ENCODE measurements at places on chromosomes 11 and 22.

GRCh38 chr22:33542153-33542552, 378.1 kb downstream of the LARGE1 start:
- DNase-seq, result no peak

DNA sequence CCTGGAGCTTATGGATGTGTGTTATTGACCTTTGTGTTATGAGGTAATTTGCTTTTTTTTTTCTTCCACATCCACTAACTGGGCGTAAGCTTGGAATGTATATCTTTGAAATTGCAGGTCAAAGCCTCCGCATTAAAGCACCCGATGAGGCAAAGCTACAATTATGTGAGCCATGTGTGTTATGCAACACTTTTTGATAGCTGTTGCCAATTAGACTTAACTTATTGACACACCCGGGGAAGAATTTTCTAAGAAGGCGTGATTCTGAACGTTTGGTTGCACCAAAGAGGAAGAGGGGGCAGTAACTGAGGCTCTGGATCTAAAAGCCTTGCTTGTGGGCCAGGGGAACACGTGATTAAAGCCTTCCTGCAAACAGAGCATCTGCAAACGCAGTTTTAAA, 610 bp upstream of the TEX12 start:
- DNase-seq, result no peak

DNA sequence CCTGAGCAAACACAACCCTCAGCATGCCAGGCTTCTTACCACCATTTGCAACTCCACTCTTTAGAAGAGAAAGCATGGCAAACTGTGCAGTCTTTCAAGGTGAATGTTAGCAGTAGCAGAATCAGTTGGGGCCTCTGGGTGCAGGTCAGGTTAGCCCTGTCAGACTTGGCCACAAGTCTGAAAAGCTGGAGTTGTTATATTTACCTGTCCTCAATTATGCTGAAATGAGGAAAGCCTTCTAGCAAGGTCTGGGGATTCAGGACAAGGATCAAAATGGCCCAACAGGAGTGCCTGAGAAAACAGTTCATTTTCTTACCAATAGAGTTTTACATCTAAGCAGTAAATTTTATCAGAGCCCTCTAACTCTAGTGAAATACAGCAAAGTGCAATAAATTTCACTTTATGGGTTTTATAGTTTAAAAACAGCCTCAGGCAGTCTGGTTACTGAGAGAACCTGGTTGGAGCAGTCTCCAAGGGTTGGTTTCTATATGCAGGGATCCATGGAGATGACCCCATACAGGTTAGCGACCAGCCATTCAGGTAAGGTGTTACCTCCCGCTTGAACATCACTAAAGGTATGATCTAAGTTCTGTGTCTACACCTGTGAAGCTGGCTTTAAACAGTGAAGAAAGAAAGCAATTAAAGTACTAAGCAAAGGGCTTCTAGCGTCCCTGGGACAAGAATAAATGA, 212.5 kb upstream of the MPPED2 start:
- DNase-seq, result no peak

DNA sequence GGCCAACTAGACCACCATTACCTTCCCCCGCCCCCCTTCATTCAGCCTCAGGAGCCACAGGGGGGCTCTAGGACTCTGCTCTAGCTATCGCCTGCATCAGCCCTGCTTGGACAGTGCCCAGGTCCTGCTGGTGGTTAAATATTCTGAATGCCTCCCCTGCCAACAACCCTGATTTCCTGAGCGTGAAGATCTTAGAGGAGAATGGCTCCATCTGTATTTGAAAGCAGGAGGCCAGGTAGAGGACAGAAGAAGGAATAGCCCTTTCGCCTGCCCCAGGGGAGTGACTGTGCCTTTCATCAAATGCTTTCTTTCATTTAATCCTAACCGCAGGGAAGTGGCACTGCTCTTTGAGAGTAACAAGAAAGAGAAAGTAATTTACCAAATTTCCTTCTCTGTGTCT, 69.2 kb downstream of the ISX start:
- DNase-seq, result no peak

- DNase-seq, result no peak
Measured at GRCh38 chr11:119366690-119367620, 14.5 kb downstream of the USP2 start.

- no peak for DNase-seq
Measured at GRCh38 chr11:43922744-43923405, 19.6 kb upstream of the C11orf96 start.

- no peak for DNase-seq
Measured at GRCh38 chr11:235609-235996, 539 bp downstream of the SIRT3 start.

- DNase-seq, result no peak
Measured at GRCh38 chr11:70000228-70000627, 77.9 kb upstream of the ANO1 start.

GRCh38 chr22:46829941-46830715, 67.7 kb downstream of the TBC1D22A start:
- DNase-seq, result no peak

- no peak for DNase-seq
Measured at GRCh38 chr11:126570489-126570888, 215.0 kb downstream of the ST3GAL4 start.

GRCh38 chr11:69992943-69993694, 85.0 kb upstream of the ANO1 start:
- no peak for DNase-seq

- no peak for DNase-seq
Measured at GRCh38 chr11:44364596-44364995, 54.7 kb upstream of the ALX4 start.

DNA sequence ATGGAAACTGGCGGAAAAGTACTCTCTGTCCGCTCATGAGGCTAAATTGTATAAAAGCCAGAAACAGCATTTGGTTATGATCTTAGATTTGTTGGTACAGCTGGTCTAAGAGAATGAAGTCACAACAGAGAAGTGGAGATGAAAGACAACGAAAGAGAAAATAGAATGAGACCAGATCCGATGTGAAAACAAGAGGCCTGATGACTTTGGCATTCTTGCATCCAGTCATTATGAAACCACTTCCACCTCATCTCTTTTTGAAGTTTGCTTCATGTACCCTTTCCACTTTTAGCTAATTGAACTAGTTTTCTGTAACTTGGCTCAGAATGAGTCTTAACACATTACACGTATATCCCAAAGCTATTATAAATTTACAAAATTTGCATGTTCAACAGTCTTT, 1431.7 kb downstream of the LRRC4C start:
- DNase-seq, result no peak

DNA sequence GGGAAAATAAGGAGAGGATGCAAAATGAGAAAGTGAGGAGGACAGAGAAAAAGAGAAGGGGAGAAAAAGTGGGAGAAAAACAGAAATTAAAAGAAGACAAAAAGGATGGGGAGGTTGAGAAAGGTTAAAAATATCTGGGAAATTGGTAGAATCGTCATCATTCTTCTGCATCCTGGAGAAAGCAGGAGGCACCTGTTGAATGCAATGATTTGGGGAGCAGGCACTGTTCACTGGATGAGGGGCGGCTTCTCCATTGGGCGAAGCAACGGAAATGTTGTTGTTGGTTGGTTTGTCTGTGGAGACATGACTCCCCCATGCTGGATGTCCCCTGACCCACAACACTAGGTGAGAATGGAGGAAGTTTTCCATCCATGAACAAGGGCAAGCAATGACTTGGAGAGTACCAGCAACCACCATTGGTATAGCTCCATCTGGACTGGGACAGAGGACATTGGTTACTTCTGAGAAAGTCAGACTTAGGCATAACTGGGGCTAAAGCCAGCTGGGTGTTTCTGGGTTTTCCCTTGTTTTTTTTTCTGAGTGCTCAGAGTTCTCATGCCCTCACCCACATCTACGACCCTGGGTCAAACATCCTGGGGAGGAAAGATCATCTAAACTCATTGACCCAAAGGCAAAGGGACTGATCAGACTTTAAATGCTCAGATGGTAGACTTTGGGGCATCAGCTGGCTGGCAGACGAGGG, 11.9 kb upstream of the CD44 start:
- no peak for DNase-seq

GRCh38 chr11:75475767-75476650, 43.0 kb upstream of the KLHL35 start:
- peak; percentile 55 for DNase-seq

- DNase-seq, result no peak
Measured at GRCh38 chr11:109769858-109770257, 323.3 kb upstream of the ZC3H12C start.

DNA sequence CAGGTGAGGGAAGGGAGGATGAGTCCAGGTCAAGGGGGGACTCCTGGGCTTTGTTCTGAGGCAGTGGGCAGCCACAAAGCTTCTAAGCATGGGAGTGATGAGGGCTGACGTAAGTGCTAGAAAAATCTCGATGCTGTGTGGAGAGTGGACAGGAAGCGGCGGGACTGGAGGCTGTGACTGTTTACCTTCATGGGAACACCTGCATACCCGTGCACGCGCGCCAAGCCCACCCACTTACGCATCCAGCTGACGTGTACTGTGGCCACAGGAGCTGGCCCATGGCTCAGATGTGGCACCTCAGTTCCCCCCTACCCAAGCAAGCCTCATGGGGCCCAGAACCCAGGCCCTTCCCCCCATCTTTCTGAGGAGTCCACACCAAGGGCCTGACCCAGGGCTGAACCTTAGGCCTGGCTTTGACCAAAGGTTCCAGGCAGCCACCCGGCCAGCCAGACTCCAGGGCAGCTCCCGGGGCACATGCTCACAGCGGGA, 14.0 kb downstream of the MYRF start:
- peak; percentile 38 for DNase-seq

GRCh38 chr11:44832452-44832851, 105.7 kb downstream of the TSPAN18 start:
- DNase-seq, result no peak

DNA sequence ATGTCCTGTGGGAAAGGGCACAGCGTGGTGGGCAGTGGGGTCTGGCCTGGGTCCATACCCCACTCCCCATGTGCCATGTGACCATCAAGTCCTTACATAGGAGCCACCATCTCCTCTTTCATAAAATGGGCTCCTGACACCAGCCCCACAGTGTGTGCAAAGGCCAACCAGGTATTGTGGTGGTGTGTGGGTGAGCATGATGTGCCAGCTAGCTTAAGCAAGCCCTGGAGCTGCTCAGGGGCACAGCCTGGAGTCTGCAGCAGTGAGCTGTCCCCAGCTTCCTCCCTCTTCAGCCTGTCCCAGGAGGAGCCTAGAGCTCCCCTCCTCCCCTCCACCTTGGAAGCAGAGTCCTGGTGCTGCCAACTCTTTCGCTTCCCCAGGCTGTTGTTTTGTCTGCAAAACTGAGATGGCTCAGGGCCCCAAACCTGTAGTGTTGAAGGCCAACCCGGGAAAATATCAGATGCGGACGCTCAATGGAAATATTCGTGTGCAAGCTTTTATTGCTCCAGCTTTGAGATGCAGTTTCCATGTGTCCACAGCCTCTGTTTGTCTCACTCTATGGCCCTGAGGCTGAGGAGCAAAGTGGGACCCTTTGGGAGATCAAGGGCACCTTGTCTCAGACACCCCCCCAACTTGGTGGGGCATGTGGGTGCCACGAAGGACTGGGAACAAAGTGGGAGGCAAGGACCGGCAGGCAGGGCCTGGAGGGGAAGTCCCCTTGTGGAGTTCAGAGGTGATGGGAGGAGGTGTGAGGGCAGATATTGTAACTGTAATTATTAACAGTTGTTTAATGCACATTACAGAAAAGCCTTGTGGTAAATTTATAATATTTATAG, 92.6 kb downstream of the CTTN start:
- DNase-seq, result no peak

DNA sequence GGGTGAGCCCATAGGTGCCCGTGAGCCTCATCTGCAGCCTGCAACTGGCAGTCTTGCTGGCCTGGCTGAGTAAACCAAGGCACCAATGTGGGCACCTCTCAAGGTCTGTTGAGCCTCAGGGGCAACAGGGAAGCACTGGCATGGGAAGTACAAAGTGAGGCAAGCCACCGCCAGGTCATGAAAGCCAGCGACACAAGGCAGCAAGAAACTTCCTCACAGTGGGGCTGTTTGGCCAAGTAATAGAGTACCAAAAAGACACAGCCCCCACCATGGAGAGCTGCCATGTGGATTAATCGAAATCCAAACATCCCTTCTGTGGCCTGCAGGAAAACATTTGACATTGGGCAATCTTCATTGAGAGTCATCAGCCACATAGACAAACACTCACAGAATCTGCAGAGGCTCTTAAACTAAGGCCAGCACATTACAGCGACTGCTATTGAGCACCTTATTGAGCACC, 43.6 kb upstream of the FIBIN start:
- DNase-seq, result peak; percentile 9

DNA sequence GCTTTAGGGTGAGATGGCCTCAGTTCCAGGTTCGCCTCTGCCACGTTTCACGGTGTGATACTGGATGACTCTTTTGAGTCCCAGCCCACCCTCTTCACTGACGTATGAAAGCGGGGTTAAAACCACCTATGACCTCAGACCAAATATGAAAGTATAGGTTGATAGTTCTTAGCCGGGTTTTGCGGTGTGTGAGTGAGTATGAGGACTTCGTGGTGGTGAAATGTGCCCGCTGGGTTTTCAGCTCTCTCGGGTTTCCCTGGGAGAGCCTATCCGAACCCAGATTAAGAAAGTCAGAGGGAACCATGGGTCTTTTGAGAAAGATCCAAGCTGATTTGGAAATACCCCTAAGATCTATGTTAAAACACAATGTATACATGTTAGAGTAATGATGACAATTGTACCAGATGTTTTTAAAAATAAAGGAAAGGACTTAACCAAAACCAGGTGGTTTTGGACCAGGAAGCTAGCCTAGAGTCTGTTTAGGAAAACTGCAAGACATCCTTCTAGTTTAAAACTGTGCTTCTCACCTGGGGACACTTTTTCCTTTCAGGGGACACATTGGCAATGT, 25.8 kb upstream of the ST3GAL4 start:
- no peak for DNase-seq

All from HT1080 (cell line).